ENCODE measurements at places on chromosomes 3 and 15.

DNA sequence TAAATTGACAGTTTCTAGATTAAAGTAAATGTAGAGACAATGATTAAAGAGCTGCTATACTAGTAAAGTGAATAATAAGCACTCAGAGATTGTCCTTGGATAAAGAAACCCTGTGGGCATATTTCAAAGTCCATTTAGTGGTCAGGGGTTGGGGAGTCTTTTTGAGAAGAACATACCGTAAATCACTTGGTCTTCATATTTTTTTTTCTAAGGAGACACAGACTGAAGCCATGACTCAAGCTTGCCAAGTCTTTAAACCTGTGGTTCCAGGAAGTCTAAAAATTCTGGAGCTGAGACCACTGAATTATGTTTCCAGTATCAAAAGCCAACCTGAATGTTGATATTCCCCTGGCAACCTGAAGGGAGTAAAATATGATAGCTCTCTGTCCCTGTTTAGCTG is 171.0 kb downstream of the TPRG1 start:
- DNase-seq: no peak

DNA sequence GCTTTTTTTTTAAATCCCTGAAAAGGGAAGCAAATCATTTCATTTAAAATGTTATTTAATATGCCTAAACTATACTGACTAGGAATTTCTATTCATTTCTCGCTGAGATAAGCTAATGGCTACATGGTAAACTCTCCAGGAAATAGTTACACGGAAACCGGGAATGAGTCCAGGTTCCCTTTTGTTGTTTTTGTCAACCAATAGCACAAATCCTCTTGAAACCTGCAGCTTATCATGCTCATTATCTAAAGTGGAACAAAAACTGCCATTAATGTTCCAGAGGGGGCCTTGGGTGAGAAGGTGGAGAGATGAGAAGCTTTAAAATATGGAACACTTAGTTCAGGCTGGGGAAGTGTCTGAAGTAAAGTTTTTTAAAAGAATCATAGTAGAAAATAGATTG is 113.5 kb upstream of the ALCAM start:
- DNase-seq: no peak

DNA sequence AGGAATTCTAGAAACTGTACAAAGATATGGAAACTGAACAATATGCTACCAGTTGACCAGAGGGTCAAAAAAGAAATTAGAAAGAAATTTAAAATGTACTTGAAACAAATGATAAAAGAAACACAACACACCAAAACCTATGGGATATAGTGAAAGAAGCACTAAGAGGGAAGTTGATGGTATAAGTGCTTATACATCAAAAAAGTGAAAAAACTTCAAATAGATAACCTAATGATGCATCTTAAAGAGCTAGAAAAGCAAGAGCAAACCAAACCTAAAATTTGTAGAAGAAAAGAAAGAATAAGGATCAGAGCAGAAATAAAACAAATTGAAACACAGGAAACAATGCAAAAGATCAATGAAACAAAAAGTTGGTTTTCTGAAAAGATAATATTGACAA is 68.2 kb downstream of the TFDP2 start:
- DNase-seq: no peak

DNA sequence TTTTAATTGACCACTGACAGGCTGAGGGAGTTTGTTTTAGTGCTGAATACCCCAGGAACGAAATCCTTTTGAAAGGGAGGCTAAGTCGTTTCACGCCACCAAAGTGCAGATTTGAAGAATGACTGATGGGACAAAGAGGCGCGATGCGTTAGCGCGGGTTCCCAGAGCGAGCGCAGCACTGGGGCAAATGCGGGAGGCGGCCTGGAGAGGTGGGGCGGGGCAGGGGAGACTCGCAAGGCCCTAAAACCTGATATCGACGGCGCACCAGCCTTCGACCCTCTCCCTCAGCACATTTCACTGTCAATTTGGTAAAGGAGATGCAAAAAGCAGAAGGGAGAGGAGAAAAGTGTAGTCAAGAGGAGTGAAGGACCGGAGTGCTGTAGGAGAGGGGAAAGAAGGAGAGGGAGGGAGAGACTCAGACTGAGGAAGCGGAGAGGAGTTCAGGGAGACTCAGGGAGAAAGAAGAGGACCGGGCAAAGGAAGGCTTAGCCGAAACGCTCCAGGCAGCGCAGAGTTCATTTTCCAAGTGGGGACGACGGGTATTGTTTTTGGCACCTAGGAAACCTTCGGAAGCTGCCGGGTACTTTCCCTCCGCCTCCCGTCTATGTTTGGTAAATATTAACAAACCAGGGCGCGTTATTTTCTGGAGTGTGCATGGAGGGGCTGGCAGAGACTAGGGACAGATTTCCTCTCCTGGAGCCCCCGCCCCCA is 3.8 kb upstream of the FOXB1 start:
- DNase-seq: no peak

DNA sequence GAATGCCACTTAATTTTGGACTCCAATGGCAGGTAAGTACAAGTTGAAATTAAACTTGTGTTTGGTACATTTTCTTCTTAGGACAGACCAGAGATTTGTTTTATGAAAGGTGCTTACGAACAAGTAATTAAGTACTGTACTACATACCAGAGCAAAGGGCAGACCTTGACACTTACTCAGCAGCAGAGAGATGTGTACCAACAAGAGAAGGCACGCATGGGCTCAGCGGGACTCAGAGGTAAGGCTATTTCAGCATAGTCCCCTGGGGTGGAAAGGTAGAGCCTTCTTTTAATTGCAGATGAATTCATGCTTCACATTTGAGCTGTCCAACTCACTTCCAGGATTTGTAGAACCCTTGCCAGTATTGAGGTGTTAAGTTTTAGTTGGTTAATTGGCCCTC is 51.4 kb downstream of the ASTE1 start:
- no peak for DNase-seq

- DNase-seq: no peak
Measured at GRCh38 chr15:62853841-62854225, 188.7 kb upstream of the TPM1 start.

GRCh38 chr15:85620690-85621049 is 174.1 kb downstream of the KLHL25 start:
- DNase-seq: no peak

GRCh38 chr3:185199671-185200070 is 46.8 kb upstream of the C3orf70 start:
- DNase-seq: no peak

DNA sequence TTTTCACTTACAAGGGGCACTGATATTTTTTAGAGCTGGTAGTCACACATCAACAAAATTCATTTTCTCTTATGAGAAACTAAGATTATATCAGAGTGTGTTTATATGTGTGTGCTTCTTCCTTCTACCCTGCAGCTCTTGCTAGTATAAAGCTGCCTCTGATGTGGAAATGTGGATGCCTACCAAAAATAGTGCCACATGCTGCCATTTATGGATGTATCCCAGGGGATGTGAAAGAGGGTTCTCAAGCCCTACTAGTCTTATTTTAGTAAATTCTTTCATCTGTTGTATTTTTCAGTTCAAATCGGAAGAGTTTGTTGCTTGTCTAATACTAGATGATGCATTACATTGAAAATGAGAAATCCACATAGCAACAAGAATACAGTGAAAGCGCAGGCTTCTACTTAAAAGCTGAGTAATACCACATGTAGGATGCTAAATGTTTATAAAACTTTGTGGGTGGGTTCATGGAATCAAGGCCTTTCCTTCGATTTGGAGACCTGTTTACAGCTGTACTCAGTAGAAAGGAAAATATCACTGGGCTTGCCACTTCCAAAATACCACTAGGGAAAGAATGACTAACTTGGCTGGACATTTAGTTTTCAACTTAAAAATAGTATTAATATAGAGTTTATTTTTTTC is 399.2 kb downstream of the EPHA3 start:
- no peak for DNase-seq

- no peak for DNase-seq
Measured at GRCh38 chr15:65960586-65960985, 91.3 kb downstream of the RAB11A start.

DNA sequence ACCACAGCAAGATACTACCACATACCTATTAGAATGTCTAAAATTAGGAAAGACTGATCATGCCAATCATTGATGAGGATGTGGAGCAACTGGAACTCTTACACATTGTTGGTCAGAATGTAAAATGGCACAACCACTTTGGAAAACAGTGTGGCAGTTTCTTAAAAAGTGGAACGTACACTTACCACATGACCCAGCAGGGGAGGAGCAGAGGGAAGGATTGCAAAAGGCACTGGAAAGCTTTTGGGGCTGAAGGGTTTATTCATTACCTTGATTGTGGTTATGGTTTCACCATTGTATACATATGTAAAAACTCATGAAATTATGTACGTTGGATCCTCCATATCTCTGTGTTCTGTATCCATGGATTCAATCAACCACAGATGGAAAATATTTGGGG is 3.3 kb upstream of the EHD4 start:
- DNase-seq: no peak

- DNase-seq: no peak
Measured at GRCh38 chr15:82943176-82943575, 9.3 kb downstream of the HOMER2 start.

- DNase-seq: no peak
Measured at GRCh38 chr15:101120987-101121386, 130.9 kb downstream of the CHSY1 start.

- DNase-seq: no peak
Measured at GRCh38 chr3:6781092-6781491, 79.8 kb upstream of the GRM7 start.

GRCh38 chr3:128240232-128240631 is 87.0 kb downstream of the EEFSEC start:
- no peak for DNase-seq

DNA sequence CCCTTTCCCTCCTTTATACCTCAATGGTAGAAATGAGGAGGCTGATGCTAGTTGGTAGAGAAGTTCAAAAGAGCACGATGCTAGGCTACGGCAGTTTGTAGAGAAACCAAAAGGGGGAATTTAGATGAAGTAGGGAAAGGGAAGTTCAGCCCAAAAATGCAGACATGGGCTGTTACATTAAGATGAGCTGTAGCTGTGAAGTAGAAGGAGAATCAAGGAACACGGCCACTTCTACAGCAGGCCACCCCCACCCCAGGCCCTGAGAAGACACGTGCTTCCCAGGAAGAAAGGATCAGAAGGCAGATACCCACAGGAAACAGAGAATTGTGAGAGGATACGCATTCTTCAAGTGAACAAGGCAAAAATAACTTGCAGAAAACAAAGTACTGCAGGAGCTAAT is 2.1 kb upstream of the PARP14 start:
- DNase-seq: no peak

DNA sequence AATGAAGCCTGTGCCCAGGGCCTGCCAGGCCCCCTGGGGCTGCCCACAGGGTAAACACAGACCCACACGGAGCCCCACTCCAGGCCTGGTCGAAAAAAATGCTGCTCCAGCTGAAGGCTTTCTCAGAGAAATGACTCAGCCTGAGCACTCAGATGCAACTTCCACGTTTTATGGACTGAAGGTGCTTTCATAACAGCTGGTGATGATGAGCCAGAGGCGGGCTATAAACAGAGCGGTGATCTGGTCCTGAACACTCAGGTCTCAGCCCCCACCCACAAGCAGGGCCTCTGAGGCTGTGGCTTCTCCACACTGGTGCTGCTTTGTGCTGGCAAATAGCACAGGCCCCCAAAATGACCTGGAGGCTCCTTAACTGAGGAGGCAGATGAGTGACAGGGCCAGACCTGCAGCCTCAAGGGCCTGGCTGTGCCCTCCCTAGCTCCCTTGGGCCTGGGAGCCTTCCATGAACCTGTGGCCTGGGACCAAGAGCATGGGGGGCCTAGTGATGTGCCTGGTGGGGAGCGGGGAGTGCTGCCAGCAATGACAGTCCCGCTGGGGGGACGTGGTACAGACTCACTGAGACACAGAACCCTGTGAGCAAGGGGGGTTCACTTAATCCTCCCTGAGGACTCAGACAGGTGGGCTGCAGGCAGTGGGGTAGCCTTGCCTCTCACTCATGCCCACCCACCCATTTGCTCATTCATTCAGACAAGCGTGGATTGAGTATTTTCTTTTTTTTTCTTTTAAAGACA is 23.0 kb upstream of the FURIN start:
- DNase-seq: no peak

- no peak for DNase-seq
Measured at GRCh38 chr3:177249203-177249602, 51.9 kb upstream of the TBL1XR1 start.

DNA sequence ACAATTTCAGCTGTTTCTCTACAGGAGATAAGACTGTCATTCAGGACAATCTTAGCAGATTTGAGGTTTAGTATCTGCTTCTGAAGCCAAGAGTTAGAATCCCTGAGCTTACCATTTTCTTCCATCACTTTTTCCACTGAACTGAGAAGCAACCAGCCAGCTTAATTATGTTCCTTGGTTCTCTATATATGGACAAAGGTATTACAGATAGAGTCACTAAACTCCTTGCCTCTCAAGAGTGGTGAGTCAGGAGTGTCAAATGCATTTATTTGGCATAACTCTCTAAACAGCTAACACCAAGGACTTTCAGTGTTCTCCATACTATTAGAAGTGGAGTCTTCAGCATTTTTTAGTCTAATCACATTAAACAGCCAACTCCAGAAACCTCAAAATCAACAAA is 239.3 kb downstream of the ALCAM start:
- no peak for DNase-seq

GRCh38 chr15:35289024-35289617 is 204.0 kb upstream of the NANOGP8 start:
- no peak for DNase-seq

GRCh38 chr3:42476225-42477125 is 26.0 kb upstream of the VIPR1 start:
- DNase-seq: no peak

DNA sequence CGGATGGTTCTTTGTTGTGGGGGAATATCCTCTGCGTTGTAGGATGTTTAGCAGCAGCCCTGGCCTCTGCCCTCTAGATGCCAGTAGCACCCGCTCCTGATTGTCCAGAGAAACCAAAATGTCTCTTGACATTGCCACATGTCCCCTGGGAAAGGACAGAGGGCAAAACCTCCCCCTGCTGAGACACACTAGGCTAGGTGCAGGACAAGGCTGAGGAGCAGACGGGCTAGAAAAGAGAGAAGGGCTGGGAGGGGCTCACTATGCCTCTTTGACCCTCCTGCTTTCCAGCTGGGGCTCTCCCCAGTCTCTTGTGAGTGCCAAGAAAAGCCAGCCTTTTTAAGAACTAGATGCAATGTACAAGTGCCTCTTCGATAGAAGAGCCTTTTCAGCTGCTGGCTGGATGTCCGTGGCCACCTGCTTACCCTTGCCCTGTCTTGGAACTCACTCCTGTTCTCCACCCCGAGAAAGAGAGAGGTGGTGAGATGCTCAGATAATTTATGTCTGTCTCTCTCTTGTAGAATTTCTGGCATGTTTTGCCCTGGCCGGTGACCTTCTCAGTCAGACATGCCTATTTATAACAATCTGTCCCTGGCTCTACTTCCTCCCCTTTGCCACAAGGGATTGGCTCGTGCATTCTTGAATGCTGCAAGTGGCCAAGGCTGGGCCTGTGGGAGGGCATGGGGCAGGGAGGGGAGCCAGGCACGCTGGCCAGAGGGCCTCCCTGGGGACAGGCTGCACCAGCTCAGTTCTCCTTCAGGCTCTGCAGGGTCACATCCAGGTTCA is 142.6 kb downstream of the RPLP1 start:
- DNase-seq: no peak

GRCh38 chr15:82048811-82049210 is 3.0 kb upstream of the MEX3B start:
- no peak for DNase-seq

- no peak for DNase-seq
Measured at GRCh38 chr3:39362192-39362591, 21.0 kb upstream of the SLC25A38 start.

- DNase-seq: no peak
Measured at GRCh38 chr3:15180042-15180611, 25.9 kb upstream of the CAPN7 start.

Measured in stimulated activated CD4-positive, alpha-beta T cell treated with anti-CD3 and anti-CD28 coated beads, TNF-alpha, amount 100 ng/mL, for 24 hours (primary cell).